GM12891 (cell line): ENCODE measurements at places on chromosomes 13 and 19.
A peak's percentile ranks its signal among the peaks of the same experiment; 100 is the strongest.

DNA sequence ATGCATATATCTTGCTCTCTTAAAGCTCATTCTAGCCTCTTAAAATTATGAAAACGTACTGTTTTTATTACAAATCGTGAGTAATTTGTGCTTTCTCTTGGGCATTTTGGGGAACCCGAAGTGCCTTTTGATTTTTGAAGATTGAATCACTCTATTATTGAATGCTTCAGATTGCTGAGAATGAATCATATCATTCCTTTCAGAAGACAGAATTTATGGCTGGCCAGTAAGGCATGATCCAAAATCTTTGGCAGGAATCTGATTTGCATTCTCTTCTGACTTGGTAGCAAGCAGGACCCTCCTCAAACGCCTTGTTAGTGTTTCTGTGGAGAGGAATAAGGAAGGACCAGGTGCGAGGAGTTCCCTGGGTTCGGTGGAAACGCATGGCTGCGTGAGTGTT, 49.5 kb downstream of the STARD13 start:
- DNase-seq: no peak

GRCh38 chr13:74550039-74550438, 415.8 kb upstream of the KLF12 start:
- no peak for DNase-seq

- DNase-seq: no peak
Measured at GRCh38 chr13:26225896-26226617, 3.9 kb upstream of the RNF6 start.

DNA sequence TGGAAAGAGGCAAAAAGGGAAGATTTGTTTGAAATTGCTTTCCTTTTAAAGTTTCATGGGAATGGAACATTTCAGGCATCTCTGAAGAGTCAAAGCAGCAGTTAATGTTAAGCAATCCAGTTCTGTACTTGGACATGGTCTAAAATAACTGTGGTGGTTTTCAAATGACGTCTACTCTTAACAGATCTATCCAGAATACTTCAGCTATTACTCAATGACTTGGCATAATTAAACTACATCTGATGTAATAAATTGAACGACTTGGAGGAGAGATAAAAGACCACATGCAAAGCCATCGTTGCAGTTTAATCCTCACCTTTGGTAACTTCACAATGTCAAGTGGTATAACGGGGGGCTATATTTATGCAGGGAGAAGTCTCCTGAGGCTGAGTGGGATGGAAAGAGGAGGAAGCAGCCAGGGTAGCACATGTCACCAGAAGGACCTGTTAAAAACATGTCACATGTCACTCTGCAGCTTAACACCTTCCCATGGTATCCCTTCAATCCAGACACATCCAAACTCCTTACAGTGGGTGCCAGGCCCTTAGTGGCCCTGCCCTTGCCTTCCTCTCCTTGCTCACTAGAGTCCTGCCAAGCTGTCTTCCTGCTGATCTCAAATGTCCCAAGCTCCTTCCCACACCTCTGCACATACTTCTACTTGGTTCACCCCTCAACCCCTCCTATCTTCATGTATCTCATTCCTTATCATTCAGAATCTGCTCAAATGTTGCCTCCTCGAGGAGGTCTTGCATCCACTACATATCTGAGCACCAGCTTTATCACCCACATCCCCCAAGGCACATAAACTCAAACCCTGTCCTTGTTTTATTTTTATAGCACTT, 327.8 kb downstream of the SUCLA2 start:
- no peak for DNase-seq

- no peak for DNase-seq
Measured at GRCh38 chr13:107819071-107819470, 396.3 kb downstream of the LIG4 start.

- DNase-seq: no peak
Measured at GRCh38 chr13:60032851-60033250, 130.9 kb downstream of the DIAPH3 start.

DNA sequence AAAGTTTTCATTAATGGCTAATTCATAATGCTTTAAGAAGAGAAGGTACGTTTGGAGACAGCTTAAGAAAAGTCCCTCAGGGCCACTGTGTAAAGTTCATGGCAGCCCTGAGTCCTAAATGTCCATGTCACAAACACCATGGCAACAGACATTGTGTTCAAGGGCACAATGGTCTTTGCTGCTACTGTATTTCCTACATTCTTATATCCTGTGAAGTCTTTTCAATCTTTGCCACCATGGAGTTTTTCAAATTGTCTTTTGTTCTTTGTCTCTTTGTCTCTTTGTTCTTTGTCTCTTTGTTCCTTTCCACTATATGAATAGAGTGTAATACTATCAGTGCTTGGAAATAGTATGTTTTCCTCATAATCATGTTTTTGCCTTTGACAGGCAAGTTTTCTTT, 178.8 kb downstream of the VWA8 start:
- no peak for DNase-seq

GRCh38 chr19:7897292-7897691, 6.4 kb upstream of the MAP2K7 start:
- DNase-seq: no peak

GRCh38 chr13:92952161-92952560, 274.4 kb upstream of the GPC6 start:
- no peak for DNase-seq

DNA sequence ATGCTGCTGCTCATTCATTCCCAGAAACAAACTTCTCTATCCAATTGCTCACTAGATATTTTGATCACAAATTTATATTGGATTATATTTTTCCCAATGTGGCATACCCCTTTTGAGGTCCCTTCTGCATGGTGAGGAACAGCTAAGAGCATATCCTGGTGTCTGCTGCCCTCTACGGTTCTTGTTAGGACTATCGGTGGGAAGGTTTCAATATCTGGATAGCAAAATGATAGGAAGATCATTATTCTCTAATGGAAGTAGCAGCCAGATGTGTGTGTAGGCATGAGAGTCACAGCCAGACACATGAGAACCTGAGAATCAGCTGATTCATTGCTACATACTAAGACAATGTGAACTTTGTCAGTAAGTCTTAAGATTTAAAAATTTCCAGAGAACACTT, 1422.4 kb upstream of the MIR17HG start:
- DNase-seq: no peak

DNA sequence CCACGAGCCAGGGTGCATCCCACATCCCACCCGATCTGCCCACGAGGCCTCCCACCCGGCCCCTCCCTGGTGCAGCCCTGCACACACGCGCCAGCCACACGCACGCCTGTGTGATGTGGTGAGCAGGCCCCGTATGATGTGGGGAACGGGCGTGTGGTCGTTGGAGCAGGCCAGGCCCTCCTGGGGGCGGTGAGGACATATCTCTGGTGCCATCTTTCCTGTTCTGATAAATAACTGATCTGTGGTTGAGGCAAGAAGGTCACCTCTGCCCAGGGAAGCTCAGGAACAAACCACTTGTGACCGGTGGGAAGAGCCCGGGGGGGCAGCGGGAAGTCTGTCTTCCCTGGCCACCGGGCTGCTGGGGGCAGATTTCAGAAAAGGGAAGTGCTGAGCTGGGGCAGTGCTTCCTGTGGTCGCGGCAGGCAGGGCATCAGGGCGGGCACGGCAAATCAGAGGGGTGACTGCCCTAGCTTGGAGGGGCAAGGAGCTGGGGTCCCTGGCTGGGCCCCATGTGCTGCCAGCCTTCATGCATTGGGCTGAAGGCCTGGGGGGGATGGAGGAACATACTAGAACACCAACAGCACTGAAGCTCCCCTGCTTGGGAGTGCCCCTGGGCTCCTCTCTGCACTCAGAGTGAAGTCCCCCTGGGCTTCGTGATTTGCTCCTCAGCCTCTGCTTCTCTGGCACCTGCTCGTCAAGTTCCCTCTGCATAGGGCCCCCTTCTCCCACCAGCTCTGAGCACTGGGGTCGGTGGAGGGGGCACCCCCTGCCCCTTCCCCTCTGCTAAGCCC, 35.2 kb upstream of the SLC7A10 start:
- DNase-seq: no peak

DNA sequence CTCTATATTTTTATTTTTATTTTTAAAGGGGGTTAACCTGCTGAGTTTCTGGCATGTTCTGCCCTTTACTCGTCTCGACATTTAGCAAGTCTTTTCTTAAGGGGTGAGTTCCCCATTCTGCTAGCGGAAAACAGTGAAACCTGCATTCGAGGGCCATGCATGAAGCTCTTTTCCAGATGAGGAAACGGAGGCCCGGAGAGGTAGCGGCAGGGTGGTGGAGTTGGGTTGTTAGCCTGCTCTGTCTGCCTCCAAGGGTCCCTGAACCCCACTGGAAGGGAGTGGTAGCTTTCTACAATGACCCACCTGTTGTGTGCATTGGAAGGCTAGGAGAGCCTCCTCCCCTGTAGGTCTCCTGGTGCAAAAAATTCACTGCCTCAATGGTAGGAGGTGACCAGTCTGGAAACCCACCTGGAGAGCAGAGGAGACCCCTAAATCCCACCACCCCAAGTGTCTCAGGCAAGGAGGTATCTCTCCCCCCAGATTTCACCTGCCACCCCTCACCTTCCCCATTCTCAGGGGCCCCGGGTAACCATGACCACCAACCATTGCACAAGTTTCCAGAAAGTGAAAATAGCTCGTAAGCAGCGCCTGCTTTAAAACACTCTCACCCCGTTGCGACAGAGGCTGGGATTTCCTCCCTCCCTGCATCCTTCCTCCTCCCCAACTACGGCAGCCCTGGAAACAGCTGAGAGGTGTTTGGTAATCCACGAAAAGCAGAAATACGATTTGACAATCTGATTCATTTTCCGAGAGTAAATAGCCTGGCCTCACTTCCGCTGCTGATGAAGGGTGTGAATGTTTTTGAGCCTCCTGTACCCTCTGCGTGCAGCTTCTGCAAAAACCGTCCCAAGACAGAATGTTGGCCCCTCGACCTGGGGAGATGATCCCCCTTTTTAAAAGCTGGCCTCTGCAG, 3.5 kb downstream of the KLF2 start:
- DNase-seq: no peak

DNA sequence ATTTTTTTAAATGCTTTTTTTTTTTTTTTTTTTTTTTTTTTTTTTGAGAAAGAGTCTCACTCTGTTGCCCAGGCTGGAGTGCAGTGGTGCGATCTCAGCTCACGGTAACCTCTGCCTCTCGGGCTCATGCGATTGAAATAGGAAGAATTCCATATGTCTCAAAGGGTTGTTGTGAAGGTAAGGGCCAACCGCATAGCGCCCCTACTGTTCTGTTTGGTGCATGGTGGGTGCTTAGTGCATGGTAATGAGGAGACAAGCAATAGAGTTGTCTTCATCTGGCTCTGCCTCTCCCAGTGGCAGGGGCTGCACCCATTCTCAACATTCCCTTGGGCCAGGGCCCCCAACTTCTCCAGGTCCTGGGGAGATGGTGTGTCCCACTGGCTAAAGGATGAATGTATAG, 68.7 kb downstream of the RASL11A start:
- DNase-seq: no peak

DNA sequence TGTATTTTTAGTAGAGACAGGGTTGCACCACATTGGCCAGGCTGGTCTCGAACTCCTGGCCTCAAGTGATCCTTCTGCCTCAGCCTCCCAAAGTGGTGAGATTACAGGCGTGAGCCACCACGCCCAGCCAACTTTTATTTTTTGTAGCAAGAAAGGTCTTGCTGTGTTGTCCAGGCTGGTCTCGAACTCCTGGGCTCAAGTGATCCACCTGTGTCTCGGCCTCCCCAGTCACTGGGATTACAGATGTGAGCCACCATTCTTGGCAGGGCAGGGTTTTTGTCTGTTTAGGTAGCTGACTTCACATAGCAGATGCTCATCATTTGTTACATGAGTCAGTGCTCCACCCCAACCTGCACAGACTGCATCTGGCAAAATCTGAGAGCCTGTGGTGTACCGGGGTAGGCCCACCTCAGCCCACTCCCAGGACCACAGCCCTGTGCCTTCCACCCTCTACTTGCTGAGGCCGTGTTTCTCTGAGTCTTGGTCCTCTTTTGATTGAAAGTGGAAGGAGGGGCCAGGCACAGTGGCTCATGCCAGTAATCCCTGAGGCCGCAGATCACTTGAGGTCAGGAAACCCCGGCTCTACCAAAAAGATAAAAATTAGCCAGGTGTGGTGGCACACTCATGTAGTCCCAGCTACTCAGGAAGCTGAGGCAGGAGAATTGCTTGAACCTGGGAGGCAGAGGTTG, 4.2 kb upstream of the TNPO2 start:
- DNase-seq: no peak

DNA sequence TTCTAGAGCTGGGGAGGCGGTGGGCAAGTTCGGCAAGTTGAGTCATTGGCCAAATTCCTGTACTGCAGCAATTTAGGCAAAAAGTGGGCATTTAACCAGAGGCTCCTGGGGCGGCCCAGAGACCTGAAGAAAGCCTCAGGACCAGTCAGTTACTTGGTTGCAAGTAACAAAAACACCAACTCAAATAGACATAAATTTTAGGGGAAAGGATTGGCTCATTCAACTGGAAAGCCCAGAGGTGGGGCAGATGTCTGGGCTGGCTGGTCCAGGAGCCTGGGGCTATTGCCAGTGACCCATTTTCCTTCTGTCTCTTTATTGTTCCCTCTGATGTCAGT, 97.1 kb downstream of the SIPA1L3 start:
- DNase-seq: no peak

DNA sequence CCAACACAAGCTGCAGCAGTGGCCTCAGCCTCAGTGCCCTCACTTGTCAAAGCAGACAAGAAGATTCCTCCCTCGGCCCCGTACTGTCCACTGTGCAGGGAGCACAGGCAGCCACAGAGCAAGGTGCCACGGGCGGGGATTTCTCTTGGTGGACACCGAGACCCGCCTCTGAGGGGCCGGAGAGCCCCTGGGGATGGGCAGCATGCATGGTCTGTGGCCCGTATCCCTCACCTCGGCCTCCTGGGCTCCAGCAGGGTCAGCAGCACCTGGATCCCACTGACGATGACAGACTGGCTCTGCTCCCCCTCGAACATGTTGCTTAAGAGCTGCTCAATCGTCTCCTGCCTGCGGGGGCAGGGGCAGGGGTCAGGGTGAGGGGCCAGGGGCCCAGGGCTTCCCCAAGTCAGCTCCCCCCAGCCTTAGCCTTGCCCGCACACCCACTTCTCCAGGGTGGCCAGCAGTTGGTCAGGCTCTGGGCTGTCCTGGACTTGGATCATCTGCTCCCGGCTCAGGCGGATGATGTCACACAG, 13.4 kb upstream of the TMEM86B start:
- DNase-seq: no peak

- peak; percentile 90 for DNase-seq
Measured at GRCh38 chr19:18291590-18292461, 10.4 kb upstream of the JUND start.

DNA sequence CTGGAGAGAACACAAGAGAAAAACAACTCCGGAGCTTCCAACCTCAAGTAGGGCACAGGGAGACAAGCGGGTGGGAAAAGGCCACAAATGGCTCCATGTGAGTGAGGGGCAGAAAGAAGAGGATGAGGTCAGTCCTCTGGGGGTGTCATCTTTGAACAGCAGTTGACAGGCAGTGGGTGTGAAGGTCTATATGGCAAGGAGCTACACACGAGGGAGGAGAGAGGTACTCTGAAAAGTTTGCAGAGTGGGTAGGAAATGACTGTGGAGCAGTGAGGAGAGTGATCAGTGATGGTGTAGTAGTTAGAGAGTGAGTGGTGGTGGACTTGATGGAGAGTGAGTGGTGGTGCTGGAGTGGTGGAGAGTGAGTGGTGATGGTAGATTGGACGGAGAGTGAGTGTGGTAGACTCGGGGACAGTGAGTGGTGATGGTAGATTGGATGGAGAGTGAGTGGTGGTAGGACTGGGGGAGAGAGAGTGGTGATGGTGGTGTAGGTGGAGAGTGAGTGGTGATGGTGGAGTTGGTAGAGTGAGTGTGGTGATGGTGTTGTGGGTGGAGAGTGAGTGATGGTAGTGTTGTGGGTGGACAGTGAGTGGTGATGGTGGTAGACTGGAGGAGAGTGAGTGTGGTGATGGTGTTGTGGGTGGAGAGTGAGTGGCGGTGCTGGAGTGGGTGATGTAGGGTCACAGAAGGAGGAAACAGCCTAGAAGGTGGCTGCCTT, 4.0 kb downstream of the TFDP1 start:
- no peak for DNase-seq
